Sigmoid colon (tissue), 7 donors: ENCODE measurements at places on chromosomes 3 and 15. TPM values are rescaled to one million over a fixed set of nuclear protein-coding genes. Genes with fewer than 3 reads are reported as not detected.

The GPR176 gene
- 5.7 TPM for total RNA-seq

The CKMT1B gene
- total RNA-seq, result 1.1 TPM

The LMAN1L gene
- not detected for total RNA-seq

The PLS1 gene
- 1.8 TPM for total RNA-seq

The CDHR4 gene
- total RNA-seq, result 0.99 TPM

The TLR9 gene
- not detected for total RNA-seq

The CHL1 gene
- 86.7 TPM for total RNA-seq

The TTLL13 gene
- not detected for total RNA-seq

The TEX55 gene
- total RNA-seq, result not detected

The CCDC39 gene
- not detected for total RNA-seq

The FANCD2OS gene
- not detected for total RNA-seq

DNA sequence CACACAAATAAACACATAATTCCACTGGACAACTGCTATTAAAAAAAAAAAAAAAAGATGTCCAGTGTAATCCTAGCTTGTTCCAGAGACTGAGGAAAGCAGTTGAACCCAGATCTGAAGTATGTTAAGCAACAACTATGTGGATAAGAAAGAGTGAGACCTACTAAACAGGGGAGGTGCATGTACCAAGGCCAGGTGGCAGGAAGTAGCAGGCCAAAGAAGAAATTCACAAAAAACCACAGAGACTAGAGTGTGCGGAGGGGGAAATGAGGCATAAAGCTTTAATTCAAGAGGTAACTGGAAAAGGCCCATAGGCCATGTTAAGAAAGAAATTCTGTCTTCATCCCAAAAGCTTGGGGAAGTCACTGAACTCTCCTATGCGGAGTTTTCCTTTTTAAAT lies 490.0 kb downstream of the NAALADL2 start:
- H3K27me3 ChIP-seq, result no peaks in the 10 kb centered on the region
- H3K4me1 ChIP-seq, result peaks cover 6% of the 10 kb centered on the region
- DNase-seq, result no peak
- no peak overlapping the region for H3K27ac ChIP-seq
- no peaks in the 10 kb centered on the region for H3K36me3 ChIP-seq

DNA sequence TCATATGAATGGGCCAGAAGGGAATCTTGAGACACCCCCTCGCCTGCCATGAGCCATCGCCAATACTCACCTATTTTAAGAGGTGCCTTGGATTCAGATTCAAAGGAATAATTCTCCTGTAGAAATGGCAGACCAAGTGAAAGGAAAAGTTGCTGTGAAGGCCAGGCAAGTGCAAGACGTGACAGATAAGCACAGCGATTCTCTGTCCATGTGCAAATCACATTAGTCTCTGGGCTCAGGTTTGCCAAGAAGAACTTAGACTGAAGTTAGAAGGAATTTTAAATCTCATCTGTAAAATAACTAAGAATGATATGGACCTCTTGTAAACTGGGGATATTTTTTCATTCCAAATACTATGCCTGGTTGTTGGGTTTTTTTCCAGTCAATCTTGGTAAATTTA lies 173.6 kb downstream of the UACA start:
- no peaks in the 10 kb centered on the region for H3K27me3 ChIP-seq
- DNase-seq, result no peak
- H3K36me3 ChIP-seq, result no peaks in the 10 kb centered on the region
- no peak overlapping the region for H3K4me3 ChIP-seq
- no peaks in the 10 kb centered on the region for H3K4me1 ChIP-seq

GRCh38 chr3:118408431-118408830 lies 626.2 kb downstream of the IGSF11 start:
- H3K4me3 ChIP-seq, result no peak overlapping the region
- H3K27ac ChIP-seq, result no peak overlapping the region
- H3K4me1 ChIP-seq, result no peaks in the 10 kb centered on the region
- no peak for DNase-seq
- no peaks in the 10 kb centered on the region for H3K27me3 ChIP-seq
- H3K36me3 ChIP-seq, result no peaks in the 10 kb centered on the region

DNA sequence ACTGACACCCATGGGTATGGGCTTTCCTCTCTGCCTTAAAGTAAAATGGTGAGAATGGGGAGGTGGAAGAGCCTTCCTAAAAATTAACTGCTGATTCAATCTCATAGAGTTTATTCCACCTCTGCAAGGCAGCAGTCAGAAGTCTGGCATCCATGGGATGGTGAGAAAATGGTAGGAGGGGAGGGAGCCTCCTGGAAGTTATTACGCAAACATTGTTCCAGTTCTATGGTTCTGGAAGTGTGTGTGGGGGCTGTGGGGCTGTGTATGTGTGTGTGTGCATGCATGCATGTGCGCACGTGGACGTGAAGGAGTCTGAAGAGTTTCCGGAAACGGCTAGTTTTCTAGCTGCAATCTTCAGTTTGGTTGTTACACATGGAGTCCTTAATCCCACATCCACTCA lies 177.6 kb downstream of the KCNAB1 start:
- DNase-seq, result no peak
- no peak overlapping the region for H3K27ac ChIP-seq
- no peaks in the 10 kb centered on the region for H3K36me3 ChIP-seq
- H3K4me1 ChIP-seq, result no peaks in the 10 kb centered on the region

DNA sequence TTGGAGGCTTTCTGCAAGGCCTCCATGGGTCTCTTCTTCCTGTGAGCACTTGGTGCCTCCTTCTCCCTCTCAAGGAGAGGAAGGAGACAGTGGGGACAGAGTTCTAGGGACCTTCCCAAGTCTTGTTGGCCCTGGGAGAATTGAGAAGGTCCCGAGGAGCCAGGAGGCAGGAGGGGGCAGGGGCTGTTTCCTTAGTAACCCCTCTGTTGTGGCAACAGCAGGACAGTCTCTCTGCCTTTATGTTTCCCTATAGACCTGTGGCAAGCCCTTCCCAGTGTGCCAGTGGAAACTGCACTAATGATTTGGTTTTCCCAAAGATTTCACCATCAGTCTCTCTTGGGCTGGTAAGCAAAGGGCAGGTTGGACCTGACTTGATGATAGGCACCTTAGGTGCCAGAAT lies 87.8 kb upstream of the GALNT15 start:
- no peaks in the 10 kb centered on the region for H3K27me3 ChIP-seq
- H3K36me3 ChIP-seq, result no peaks in the 10 kb centered on the region
- H3K4me1 ChIP-seq, result no peaks in the 10 kb centered on the region
- H3K4me3 ChIP-seq, result no peak overlapping the region
- no peak overlapping the region for H3K27ac ChIP-seq

GRCh38 chr15:64232400-64232799 lies 69.6 kb upstream of the PPIB start:
- no peak overlapping the region for H3K27ac ChIP-seq
- peaks cover 11% of the 10 kb centered on the region for H3K4me1 ChIP-seq
- H3K36me3 ChIP-seq, result no peaks in the 10 kb centered on the region

DNA sequence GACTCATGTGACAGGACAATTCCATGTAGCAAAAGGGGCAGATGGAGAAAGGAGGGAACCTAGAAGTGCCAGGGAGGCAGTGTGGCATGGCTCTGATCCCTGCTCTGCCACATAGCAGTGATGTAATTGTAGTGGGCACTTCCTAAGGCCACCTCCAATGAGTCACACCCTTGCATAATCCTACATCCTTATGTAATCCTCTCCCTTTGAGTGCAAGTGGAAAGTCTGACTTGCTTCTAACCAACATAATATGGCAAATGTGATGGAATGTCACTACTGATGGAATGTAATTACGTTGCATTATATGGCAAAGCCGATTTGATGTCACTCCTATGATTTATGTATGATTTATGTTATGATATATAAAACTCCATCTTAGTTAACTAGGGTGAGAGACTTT lies 72.9 kb upstream of the ATP2C1 start:
- no peaks in the 10 kb centered on the region for H3K27me3 ChIP-seq
- no peaks in the 10 kb centered on the region for H3K4me1 ChIP-seq
- H3K36me3 ChIP-seq, result no peaks in the 10 kb centered on the region
- H3K27ac ChIP-seq, result no peak overlapping the region

- DNase-seq, result no peak
- no peaks in the 10 kb centered on the region for H3K27me3 ChIP-seq
- no peak overlapping the region for H3K27ac ChIP-seq
- no peak overlapping the region for H3K4me3 ChIP-seq
- H3K4me1 ChIP-seq, result no peaks in the 10 kb centered on the region
- H3K36me3 ChIP-seq, result no peaks in the 10 kb centered on the region
Observed at GRCh38 chr3:158489181-158489580, 81.8 kb upstream of the MLF1 start.

GRCh38 chr3:188449421-188449820 lies 295.5 kb downstream of the LPP start:
- H3K27ac ChIP-seq, result no peak overlapping the region
- no peak overlapping the region for H3K4me3 ChIP-seq
- H3K27me3 ChIP-seq, result no peaks in the 10 kb centered on the region
- peaks cover 43% of the 10 kb centered on the region for H3K4me1 ChIP-seq
- DNase-seq, result no peak

DNA sequence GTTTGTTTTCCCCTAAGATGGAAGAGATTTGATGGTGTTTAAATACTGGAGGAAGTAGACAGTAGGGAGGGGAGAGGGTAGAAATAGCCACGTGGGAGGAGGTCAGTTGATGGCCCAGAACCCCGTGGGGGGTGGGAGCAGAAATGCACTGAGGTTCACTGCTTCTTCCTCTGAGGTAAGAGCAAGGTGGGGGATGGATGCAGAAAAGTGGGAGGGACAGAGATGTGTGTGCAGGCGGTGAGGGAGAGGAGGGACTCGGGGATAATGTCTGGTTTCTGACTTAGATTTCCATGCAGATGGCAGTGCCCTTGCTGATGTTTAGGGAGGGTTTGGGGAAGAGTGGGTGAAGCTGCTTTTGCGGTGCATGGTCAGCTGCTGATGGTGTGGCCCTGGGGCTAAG lies 102.9 kb downstream of the ARNT2 start:
- H3K27ac ChIP-seq, result peak overlapping the region; percentile 55
- no peaks in the 10 kb centered on the region for H3K36me3 ChIP-seq
- no peak overlapping the region for H3K4me3 ChIP-seq
- H3K4me1 ChIP-seq, result peaks cover 19% of the 10 kb centered on the region
- no peaks in the 10 kb centered on the region for H3K27me3 ChIP-seq

DNA sequence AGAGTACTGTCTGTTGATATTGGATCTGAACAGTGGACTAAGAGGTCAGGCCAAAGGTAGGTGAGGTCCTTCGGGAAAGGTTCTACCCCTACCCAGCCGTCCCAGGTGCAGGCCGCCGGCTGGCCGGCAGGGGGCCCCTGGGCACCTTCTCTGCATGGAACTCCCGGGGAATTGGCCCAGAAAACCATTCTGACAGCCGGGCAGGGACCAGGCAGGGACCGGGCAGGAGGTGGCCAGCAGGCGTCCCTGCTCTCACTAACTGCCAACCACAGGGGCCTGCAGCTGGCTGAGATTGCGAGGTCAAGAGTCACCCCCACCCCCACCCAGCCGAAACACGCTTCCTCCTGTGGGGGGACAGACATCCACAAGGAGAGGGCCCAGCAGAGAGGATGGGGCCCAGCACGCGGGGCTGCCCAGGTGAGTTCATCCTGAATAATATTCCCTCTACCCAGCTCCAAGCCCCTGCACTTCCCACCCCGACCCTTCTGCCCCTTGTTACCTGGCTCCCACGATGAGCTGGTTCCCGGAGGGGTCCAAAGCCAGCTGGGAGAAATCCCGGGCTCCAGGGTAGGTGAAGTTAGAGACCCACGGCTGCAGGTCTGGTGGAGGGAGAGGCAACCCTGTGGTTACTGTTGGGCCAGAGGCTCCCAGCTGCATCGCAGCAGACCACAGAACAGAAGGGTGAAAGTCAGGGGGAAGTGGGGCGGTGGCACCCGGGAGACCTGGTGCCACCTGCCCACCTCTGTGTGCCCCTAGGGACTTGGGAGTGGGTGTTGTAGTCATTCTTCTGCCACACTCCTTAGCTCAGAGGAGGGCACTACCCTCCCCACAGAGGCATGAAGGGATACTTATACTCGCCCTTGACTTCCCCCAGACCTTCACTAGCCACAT lies 84.4 kb downstream of the SEMA5B start:
- no peaks in the 10 kb centered on the region for H3K27me3 ChIP-seq
- no peak overlapping the region for H3K27ac ChIP-seq
- H3K4me3 ChIP-seq, result no peak overlapping the region
- H3K36me3 ChIP-seq, result no peaks in the 10 kb centered on the region
- no peak for DNase-seq

DNA sequence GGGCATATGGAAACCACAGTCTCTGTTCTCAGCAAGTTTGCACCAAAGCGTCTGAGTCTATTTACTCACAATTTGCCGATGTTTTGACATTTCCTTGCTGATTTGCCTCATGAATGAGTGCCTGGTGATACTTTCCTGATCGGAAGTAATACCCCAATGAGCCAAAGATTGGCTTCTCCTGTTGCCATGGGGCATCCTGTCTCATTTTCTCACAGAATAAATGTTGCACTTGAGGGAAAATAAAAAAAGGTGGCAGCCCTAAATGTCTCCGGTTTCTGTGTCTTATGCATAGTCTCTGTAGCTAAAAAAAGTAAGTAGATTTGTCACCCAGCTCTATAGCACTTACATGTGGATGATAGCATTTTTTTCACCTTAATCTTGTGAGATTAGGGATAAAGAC lies 73.7 kb upstream of the CADPS start:
- H3K27ac ChIP-seq, result no peak overlapping the region
- no peaks in the 10 kb centered on the region for H3K27me3 ChIP-seq
- H3K4me1 ChIP-seq, result no peaks in the 10 kb centered on the region
- H3K4me3 ChIP-seq, result no peak overlapping the region
- no peak for DNase-seq
- no peaks in the 10 kb centered on the region for H3K36me3 ChIP-seq

GRCh38 chr3:140276703-140277102 lies 341.7 kb downstream of the CLSTN2 start:
- H3K27ac ChIP-seq, result no peak overlapping the region
- H3K27me3 ChIP-seq, result no peaks in the 10 kb centered on the region
- no peaks in the 10 kb centered on the region for H3K4me1 ChIP-seq
- no peak for DNase-seq
